Upper lobe of right lung (tissue), 1 donor: ENCODE measurements at places on chromosomes 5 and 9.
A peak's percentile ranks its signal among the peaks of the same experiment; 100 is the strongest.

- DNase-seq: no peak
These were observed 425.8 kb upstream of the GRIN3A start for GRCh38 chr9:102164247-102164646.

- no peak for DNase-seq
These were observed 4.8 kb downstream of the NR2F1 start for GRCh38 chr5:93587597-93588351.

- DNase-seq: no peak
These were observed 200.6 kb upstream of the ZNF618 start for GRCh38 chr9:113675475-113675941.

DNA sequence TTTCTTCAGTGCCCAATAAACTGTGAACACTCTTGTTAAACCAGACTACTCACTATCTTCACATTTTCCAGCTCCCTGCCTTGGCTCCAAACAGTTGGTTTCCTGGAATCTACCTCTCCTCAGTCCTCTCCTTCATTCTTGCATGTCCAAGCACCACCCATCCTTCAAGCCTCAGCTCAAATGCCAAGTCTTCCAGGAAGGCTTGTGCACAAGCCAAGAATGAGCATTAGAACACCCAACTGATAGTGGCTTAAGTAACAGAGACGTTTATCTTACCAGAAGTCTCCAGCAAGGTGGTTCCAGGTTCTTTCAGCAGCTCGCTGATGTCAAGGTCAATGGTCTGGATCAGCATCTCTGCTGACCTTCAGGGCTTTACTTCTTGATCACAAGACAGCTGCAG is 60.1 kb downstream of the PTPDC1 start:
- no peak for DNase-seq

DNA sequence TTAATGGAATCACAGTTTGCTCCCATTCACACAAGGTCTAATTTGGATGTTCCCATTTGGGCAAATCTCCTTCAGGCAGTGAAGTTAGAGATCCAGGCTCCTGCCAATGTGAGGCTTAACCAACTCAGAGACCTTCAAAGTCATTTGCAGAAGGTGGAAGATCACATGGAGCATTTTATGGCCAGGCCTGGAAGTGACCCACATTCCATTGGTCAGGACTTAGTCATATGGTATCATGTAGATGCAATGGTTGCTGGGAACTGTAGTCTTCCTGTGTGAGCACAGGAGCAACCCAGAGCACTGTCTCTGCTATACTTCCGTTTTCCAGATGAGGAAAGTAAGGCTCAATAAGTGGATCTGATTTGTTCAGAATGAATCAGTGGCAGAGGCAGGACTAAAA is 292.7 kb upstream of the SMARCA2 start:
- DNase-seq: no peak

DNA sequence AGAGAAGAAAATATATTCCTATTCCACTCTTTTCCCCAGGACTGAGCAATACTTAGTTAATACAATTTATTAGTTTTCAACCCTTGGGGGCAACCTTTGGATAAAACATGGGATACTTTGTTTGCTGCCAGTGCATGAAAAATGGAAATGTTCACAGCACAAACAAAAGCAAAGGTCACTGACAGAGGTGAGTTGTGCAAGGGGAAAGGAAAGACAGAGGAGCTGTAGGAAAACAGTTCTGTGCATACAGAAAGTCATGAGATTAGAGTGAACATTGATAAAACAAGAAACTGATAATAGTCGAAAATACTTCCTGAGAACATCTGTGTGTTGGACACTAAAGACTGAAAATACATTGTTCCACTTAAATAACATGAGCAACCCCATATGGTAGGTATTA is 779.8 kb downstream of the TLE4 start:
- no peak for DNase-seq

DNA sequence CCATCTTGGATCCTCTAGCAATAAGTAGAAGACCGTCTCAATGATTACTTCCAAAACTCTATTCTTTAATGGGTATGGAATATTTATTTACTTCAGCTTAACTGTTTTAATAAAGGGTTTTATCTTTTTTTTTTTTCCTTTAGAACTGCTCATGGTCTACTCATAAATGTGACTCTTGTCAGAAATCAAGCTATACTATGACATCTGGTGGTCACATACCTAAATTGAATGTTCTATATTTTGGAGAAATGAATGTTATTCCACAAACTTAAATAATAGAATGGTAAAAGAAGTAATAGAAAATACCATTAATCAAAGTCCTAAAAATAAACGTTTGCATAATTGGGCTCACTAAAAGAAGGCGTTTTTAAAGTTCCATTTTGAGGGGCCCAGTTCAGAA is 131.2 kb upstream of the PLCXD3 start:
- no peak for DNase-seq

- peak; percentile 19 for DNase-seq
These were observed 33.2 kb upstream of the ENHO start for GRCh38 chr9:34555936-34556525.

DNA sequence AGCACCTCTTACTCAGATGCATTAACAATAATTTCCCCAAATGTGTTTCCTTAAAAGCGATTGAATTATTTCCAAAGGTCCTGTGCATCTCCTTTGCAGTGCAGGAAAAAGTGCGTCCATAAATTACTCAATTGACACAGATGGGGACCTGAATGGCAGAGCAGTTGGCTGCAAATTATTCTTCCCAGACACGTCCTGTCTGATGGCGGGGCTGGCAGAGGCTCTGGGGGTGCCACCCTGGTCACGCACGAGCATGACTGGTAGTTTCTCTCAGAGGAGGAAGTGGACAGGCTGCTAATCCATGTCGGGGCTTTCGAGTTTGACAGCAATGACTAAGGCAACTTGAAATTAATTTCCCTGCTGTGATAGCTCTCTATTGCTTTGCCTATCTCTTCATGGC is 264.8 kb upstream of the BRINP1 start:
- DNase-seq: no peak

DNA sequence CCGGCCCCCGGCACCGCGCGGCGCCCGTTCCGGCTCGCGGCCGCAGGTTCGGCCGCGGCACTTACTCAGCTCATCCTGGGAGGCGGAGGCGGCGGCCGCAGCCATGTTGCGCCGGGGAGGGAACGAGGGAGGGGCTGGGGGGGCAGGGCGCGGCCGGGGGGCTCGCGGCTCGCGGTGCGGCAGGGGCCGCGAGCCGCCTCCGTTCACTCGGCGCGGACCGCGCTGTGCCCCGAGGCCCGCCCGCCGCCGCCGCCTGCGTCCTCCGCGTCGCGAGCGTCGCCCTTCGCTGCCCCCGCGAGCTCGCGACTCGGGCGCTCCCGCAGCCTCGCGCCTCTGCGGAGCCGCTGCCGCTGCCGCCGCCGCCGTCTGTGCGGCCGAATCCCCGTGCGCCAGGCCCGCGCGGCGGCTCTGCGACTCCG is 735 bp downstream of the ECPAS start:
- DNase-seq: peak; percentile 84

DNA sequence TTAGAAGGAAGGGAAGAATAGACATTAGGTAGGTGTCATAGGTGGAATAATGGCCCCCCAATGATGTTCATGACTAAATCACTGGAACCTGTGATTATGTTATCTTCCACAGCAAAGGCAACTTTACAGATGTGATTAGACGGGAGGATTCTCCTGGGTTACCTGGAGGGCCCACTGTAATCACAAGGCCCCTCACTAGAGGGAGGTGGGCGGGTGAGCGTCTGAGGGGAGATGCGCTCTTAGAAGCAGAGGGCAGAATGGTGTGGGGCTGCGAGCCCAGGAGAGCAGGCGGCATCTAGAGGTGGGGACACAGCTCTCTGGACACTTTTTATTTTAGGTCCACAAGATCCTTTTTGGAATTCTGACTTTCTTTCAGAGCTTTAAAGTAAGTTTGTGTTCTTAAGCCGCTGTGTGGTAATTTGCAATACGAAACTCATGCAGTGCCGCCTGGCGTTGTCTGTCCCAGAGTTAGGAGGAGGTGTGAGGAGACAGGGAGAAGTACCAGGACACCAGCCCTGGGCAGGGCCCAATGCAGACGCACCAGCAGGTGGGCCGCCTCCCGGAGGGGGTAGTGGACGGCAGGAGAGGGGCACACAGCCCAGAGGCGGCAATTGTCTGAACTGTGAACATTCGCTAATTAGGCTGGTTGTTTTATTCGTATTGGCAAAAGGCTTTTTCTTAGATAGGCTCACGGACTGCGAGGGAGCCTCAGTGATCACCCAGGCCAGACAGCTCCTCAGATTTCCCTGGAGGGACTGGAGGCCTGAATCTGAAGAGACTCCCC is 51.1 kb upstream of the FANCC start:
- no peak for DNase-seq

GRCh38 chr5:173664154-173664526 is 47.7 kb upstream of the BOD1 start:
- peak; percentile 74 for DNase-seq
